AML-193 (cell line): ENCODE measurements at places on chromosomes 1 and 21.

DNA sequence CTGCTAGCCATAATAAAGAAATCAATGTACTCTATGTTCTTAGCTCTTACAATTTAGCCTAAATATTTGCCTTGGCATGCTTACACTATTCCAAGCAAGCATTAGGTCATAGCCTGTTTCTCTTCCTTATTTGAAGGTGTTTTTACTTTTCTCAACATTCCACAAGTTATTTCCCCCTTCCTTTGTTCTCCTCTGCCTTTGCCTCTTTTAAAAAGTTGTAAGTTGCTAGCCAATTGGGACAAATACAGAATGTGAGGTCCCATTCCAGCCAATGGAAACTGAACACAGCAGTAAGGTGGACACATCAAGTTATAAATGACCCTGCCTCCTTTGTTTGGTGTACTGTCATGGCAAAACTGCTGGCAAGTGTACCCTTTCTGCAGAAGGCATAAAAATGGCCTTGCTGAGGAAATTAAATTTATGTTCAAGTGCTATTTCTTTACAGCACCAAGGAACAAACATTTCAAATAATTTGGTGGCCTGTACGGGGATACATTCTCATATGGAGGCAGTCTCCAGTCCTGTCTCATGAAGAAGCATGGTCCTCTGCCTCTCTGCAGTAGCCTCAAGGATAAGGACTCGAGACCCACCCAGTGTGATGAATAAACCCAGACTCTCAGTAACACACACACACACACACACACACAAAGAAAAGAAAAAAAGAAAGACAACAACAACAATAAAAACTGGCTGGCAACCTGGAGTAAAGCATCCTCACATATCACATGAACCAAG is 28.8 kb upstream of the FMO1 start:
- DNase-seq: no peak

DNA sequence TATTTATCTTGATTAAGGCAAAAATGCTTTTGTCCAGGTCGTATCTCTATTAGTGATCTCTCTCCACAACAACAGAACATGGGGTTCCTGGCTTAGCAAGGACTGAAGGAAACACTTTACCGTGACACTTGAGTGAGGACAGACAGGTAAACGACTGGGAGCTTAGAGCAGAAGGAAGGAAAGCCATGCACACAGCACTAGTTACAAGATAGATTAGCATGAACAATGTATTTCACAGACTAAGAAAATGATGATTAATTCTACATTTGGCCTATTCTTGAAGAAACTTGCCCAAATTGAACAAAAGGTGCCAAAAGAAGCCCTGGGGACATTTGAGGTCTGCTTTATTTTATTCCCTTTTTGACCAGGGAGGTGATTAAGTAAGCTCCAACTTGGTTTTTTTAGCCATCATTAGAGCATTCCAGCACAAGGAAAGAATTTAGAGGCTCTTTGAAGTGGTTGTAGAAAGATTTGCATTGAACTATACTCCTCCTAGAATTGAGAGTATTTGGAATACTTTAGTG is 248.5 kb downstream of the USP25 start:
- no peak for DNase-seq

DNA sequence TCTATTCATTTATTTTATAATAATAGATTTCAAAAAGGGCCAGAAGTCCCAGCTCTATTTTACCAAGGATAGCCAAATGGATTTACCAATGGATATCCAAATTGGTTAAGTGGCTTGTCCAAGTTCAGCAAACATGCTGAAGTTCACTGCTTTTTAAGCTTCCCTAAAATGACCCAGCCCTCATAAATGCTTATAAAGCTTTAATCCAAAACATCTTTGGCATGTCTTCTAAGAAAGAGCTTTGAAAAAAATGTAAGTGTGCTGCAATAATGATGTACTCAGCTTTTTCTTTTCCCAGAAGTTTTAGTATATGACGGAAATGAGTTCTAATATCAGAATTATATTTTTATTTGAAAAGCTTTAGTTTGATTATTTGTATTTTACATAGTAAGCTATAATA is 451.5 kb upstream of the ADAMTS5 start:
- DNase-seq: no peak

- peak; percentile 63 for DNase-seq
Observed at GRCh38 chr1:193104907-193105820, at the start of gene GLRX2. Gene GLRX2 (minus strand): TSS chr1:193105414. CDS start chr1:193105382, 32 bp downstream.

- DNase-seq: no peak
Observed at GRCh38 chr1:156483397-156483796, 17.2 kb downstream of the MEF2D start.

GRCh38 chr1:168424281-168424680 is 119.5 kb downstream of the XCL2 start:
- DNase-seq: no peak

GRCh38 chr21:25535849-25536248 is 71.4 kb downstream of the MRPL39 start:
- no peak for DNase-seq

DNA sequence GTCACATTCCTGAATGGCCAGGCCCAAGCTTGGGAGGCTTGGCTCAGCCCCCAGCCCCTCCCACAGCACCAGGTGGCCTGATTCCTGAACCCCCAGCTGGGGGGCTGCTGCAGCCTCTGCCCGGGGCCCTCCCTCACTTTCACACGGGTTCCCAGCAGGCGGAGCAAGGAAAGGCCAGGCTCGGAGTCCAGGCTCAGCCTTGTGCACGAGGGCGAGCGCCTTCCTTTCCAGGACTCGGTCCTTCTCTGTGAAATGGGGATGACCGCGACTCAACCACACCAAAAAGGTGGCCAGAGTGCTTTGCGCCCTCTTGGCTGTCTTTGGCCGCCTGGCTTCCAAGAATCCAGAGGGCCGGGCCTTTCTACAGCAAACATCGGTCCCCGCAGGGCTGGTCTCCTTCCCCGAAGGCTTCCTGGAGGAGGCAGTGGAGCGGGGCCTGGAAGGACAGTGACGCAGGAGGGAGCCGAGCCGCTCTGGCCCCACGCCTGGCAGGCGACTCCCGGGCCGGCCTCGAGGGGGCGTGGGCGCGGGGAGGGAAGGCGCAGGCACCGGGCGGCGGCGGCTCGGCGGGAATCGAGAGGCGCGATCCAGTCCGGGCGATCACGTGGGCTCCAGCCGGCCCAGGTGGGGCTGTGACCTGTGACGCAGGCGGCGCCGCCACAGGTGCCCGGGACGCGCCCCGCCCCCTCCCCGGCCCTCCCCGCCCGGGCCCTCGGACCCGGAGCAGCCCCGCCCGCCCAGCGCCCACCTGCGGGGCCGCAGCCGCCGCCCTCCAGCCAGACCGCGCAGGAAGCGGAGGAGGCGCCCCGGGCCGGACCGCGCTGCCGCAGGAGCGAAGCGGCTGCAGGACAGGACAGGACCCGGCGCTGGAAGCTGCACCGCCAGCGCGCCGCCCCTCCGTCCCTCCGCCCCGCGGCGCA is at the start of gene ARHGEF16:
Gene ARHGEF16 (plus strand): TSS at position 775 of the 920 bp plus-strand sequence. CDS start 8,420 bp downstream, outside the sequence.
- peak; percentile 4 for DNase-seq

DNA sequence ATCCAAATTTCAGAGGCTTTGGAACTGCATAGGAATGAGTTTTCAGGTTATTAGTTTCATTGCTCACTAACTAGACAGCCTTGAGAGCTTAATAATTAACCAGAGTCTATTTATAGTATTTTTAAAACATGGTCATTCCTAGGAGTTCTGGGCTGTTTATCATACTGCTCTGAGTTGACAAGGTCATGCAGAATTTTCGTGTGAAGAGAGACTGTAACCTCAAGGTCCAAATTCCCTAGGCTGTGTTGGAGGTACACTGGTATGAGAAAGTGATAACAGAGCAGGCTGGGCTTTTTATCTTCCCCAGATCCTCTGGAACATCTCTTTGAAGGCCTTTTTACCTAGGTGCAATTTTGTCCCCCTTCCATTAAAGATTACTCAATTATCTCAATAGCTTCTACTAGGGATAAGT is 736.3 kb downstream of the LTN1 start:
- no peak for DNase-seq

DNA sequence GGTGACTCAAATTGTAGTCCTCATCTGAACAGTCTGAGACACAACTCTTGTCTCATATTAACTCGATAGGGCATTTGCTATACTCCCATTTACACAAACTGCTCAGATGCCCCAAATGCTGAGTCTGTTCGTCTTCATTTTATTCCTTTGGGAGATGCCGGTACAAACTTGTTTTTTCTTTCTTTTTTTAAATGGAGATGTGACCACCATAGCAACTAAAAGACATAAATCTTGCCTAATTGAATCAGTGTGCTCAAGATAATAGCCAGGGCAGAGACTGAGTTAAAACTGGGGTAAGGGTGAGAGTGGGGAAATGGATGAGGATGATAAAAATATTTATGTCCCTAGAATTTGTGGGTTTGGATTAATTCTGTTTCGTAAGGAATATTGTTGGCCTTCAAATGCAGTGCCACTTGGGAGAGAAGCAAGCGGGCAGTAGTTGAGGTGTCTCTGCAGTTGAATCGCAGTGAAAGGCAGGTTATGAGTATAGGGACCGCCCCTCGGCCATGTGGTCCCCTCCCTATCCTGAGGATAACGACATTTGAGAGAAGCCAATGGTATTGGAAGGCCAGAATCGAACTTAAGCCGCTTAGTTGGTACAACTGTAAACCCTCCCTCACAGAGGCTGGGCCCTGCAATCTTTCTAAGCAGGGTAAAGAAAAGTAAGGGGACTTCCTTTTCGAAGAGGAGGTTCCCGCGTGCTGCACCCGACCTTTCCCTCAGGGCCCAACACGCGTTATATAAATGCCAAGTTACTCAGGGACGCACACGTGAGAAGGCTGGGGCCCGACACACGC is 859 bp upstream of the LRRC8B start:
- peak; percentile 44 for DNase-seq
